Hematopoietic multipotent progenitor cell treated with erythropoietin and hydrocortisone succinate and interleukin-3 and kit ligand, for 17 days (in vitro differentiated cells): ENCODE measurements at places on chromosomes 5 and 9.

GRCh38 chr5:58294598-58295305 is 165.1 kb downstream of the PLK2 start:
- DNase-seq = no peak

- no peak for DNase-seq
Observed at GRCh38 chr5:61132559-61132958, 29.7 kb downstream of the SMIM15 start.

GRCh38 chr5:129496421-129496820 is 36.3 kb downstream of the ADAMTS19 start:
- DNase-seq = no peak

GRCh38 chr5:88956416-88956815 is 73.4 kb upstream of the MEF2C start:
- DNase-seq = no peak

DNA sequence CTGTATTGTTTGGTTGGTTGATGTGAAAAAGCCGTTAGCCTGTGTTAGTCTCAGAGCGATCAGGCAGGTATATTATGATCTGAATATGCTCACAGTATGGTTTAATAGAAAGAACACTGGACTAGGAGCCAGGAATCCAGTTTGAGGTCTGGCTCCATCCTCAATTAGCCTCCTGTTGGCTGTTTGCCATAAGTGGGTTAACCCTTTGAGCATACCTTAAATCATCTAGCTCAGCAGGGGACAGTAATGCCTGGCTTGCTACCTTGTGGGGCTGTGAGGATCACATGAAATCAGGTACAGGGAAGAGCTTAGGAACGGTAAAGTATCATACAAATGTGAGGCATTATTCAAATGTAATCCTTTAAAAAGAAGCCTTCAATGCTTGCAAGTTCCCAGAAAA is 104.7 kb downstream of the CMYA5 start:
- no peak for DNase-seq

- no peak for DNase-seq
Observed at GRCh38 chr5:139435676-139436075, 3.6 kb downstream of the DNAJC18 start.

GRCh38 chr9:121780177-121781040 is 129.0 kb downstream of the DAB2IP start:
- DNase-seq = no peak

- no peak for DNase-seq
Observed at GRCh38 chr5:150540042-150540441, 32.1 kb downstream of the NDST1 start.

- no peak for DNase-seq
Observed at GRCh38 chr9:129604766-129605163, 16.1 kb downstream of the C9orf50 start.

- DNase-seq = no peak
Observed at GRCh38 chr9:131667576-131667975, 72.3 kb downstream of the RAPGEF1 start.

DNA sequence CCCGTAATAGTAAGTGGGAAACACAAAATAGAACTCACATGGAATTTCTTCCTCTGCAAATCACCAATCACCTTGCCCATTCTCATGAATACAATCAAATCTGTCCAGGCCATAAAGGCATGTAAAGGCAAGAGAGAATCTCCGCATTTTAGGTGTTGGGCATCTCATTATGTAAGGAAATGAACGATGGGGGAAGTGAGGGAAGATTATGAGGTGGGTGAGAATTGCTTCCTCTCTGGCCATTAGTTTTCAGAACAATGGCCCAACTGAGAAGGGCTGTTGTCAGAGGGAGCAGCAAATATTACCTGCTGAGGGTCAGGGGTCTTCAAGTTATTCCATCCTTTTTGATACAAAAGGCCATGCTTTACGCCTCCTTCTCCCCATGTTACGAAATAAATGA is 455.1 kb downstream of the ARHGEF28 start:
- DNase-seq = no peak

- DNase-seq = no peak
Observed at GRCh38 chr5:65247594-65247993, 234.1 kb downstream of the ADAMTS6 start.

DNA sequence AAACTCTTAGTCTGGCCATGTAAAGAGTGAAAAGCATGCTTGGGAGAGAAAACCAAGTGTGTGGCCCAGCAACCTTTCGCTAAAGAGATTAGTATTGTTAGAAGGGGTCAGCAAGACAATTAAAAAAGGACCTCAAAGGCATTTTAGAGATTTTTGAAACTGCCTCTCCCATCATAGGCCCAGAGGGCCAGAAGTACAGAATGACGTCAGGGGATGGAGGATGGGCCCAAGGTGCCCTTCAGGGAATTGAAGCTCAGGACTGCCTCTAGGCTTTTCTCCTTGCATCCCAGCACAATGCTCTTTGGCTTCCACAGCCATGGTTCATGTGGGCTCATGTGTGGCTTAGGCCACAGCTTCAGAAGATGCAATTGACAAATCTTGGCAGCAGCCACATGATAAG is 287.0 kb upstream of the COX7C start:
- DNase-seq = no peak

GRCh38 chr5:124587280-124587679 is 159.2 kb downstream of the ZNF608 start:
- no peak for DNase-seq

DNA sequence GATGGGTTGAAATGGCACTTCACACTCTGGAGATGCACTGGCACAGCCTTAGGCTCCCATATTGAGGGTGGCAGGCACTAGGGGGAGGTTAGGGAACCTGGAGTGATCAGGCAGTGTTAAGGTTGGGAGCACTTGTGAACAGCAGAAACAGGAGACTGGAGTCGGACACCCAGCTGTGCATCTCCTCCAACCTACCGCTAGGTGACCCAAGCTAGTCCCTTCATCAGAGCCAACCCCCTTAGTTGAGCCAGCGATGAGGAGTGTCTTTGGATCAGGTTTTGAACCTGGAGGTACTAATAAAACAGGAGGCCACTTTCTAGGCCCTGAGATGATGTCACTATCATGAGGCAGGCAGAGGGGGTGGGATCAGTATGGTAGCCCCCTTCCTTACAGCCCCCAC is 1.7 kb downstream of the ACTL7B start:
- DNase-seq = no peak

GRCh38 chr9:107079589-107079988 is 203.5 kb upstream of the RAD23B start:
- no peak for DNase-seq

- DNase-seq = no peak
Observed at GRCh38 chr5:54571462-54571861, 53.9 kb downstream of the SNX18 start.

DNA sequence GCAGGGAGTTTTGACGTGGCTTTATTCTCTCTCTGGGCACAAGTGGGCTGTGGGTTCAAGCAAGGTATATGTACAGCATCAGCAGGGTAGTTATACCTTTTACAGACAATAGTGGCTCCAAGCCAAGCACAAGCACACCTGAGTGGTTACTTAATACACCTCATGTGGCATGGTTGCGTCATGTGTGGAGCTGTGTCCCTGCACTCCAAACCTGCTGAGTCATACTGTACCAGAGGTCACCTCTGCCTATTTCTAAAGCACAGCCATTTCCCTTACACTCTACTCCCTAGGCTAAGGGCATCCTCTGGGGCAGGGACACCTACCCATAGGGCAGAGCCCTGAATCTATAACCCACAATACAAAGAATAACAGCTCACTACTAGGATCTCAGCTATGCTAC is 147.3 kb downstream of the OSTF1 start:
- no peak for DNase-seq

DNA sequence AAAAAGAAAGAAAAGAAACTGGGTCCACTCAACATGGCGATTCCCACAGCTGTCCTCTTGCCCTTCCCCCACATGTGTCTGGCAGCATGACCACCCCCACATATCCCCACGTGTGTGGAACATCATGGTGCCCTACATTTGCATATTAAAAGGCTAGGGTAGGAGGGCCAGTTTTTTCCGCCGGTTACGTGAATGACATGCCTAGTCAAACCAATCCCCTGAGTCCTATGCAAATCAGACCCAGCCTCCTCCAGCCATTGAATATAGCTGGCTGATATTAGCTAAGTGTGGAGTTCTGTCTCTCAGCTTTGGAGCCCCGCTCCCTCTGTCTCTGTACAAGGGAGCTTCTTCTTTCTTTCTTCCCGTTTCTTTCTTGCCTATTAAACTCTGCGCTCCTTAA is 33.0 kb upstream of the CCDC112 start:
- no peak for DNase-seq

DNA sequence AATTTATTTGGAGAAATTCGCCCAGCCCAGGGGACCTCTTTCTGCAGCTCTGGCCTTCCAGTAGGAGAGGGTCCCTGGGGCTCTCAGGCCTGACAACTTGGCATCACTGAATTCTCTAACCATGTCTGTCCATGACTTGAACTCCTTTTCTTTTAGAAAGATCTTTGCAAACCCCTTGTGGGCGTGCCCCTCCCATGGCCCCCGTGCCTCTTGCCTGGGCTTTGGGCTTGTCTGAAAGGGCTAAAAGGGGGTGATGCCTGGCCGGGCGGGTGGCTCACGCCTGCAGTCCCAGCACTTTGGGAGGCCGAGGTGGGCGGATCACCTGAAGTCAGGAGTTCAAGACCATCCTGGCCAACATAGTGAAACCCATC is 3.2 kb upstream of the SQSTM1 start:
- no peak for DNase-seq

GRCh38 chr5:78666041-78666444 is 17.5 kb upstream of the LHFPL2 start:
- DNase-seq = no peak

- DNase-seq = no peak
Observed at GRCh38 chr5:168327994-168328393, 36.5 kb downstream of the WWC1 start.

- DNase-seq = no peak
Observed at GRCh38 chr9:2425676-2426075, 195.9 kb upstream of the VLDLR start.

GRCh38 chr5:79857714-79858409 is 133.2 kb downstream of the MTX3 start:
- peak; percentile 70 for DNase-seq

GRCh38 chr5:19270153-19270552 is 717.8 kb downstream of the CDH18 start:
- no peak for DNase-seq

GRCh38 chr9:78994471-78994870 is 577.3 kb upstream of the TLE4 start:
- no peak for DNase-seq

DNA sequence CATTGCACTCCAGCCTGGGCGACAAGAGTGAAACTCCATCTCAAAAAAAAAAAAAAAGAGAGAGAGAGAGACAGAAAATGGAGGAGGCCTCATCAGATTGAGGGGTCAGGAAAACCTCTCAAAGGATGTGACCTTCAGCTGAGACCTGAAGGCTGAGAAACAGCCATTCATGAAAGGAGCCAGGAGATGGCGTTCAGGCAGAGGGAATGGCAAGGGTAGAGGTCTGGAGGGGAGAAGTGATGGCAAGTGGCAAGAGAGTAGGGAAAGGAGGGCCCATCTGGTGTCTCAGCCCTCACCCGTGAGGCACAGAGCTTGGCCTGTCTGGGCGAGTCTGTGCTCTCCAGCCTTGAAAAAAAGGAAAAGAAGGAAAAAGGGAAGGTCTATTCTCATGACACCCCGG is 17.0 kb downstream of the CAMK2A start:
- no peak for DNase-seq

DNA sequence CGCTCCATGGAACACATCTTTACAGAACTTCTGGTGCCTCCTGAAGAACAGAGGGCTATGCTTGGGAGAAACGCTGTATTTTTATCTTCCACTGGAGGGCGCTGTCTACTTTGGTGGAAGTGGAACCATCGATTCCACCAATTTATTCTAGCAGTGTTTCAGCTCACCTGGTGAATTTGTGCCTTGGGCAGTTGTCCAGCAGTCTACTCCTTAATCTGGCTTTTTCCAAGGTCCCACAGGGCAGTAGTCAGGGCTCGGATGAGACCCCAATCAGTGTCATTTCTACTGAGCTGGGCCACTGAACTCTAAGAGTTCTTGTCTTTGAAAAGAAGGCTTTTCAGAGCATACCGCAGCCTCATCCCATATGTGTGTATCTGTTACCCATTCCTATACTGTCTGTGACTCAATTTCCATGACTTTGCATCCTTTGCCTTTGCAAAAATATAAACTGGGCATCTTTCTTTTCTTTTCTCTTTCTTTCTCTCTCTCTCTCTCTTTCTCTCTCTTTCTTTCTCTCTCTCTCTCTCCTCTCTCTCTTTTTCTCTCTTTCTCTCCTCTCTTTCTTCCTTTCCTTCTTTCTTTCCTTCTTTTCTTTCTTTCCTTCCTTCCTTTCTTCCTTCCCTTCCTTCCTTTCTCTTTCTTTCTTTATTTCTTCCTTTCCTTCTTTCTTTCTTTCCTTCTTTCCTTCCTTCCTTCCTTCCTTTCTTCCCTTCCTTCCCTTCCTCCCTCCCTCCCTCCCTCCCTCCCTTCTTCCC is 138.4 kb upstream of the ZNF618 start:
- DNase-seq = peak; percentile 16

GRCh38 chr5:146794326-146795029 is 84.1 kb downstream of the PPP2R2B start:
- DNase-seq = no peak

GRCh38 chr9:115674091-115674490 is 479.5 kb upstream of the PAPPA start:
- no peak for DNase-seq

DNA sequence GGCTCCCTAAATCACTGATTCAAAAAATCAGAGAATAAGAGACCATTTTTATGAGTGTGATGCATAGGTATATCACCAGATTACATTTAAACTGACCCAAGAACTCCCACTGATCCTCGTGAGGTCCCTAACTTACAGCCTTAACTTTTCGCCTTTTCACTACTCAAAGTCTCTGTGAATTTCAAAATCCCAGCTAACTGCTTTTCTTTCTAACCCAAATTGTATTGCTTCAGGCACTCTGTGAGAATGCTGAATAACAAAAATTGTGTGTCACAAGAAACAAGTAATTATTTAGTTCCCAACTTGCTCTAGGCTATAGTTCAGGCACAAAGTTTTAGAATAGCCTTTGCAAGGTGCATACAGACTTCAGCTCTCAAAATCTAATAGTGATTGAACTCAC is 368.6 kb downstream of the CHSY3 start:
- no peak for DNase-seq

GRCh38 chr9:105173826-105174225 is 70.6 kb upstream of the SLC44A1 start:
- no peak for DNase-seq

DNA sequence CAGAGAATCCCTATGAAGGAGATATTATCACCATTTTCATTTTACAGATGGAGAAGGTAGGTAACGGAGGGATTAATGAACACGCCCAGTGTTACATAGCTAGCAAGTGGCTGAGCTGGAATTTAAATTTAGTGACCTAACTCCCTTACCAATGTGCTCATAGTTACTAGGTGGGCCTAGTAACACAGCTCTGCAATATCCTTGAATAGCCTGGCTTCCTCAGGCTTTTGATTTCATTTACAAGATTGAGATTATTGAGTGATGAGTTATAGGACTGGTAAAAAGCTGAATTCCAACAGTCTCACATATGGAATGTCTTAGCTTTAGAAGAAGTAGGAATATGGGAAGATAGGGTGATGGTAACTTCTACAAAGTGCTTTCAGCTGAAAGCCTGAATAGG is 336.3 kb upstream of the KIF2A start:
- no peak for DNase-seq

- peak; percentile 93 for DNase-seq
Observed at GRCh38 chr5:172802567-172803176, 31.4 kb upstream of the ERGIC1 start.
